ENCODE measurements at places on chromosomes 5 and 9. TPM values are rescaled to one million over a fixed set of nuclear protein-coding genes. Genes with fewer than 3 reads are reported as not detected.

GRCh38 chr9:7988644-7989280 is 189.2 kb upstream of the DMAC1 start:
- no peak for DNase-seq

DNA sequence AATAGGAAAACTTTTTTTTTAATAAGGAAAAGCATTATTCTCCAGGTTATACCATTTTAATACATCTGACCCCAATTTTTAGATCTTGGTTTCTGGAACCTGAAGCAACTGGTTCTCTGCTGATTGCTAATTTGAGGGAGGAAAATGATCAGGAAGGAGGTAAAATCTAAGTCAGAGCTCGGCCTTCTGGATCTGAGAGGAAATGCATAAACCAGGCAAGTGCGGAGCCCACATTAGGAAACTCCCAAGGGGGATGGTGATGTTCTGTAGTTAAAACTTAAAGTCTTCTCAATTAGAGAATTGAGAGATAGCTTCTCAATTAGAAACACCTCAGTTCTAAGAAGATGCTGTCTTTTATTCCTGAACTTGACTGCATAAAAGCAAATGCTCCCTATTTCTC is 113.5 kb downstream of the TSSK1B start:
- DNase-seq = peak; percentile 32

DNA sequence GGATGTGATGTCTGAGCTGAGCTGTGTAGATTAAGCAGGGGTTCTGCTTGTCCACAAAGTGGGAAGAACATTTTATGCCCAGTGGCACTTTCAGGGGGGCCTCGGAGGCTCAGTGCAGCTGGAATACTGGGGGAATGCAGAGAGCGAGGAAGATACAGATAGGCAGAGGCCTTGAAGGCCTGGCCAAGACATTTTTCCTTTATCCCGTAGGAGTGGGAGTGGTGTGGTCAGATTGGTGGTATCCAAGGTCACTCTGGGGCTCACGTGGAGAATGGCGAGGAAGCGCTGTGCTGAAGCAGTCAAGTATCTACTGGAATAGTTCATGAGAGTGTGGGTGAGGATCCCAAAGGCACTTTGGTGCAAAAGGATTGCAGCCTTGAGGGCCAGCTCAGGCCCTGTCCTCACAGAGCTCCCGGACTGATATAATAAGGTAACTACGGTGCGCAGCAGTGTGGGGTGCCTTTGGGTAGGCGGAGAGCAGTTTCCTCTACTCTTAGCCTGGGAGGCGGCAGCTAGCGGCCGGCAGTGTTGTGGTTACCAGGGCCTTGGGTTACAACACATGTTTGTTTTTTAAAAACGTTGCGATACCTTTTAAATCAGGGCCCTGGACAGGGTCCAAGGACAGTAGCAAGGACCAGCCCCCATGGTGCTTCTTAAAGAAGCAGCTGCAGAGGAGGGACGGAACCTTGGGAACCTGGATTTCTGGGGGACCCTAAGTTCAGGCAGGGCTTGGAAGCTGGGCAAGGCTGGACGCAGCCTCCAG is 10.8 kb upstream of the CCDC69 start:
- DNase-seq = peak; percentile 33

GRCh38 chr9:70421272-70422180 is 7.1 kb upstream of the KLF9 start:
- peak; percentile 58 for DNase-seq

- no peak for DNase-seq
Observed at GRCh38 chr5:107518616-107519015, 152.1 kb downstream of the EFNA5 start.

- no peak for DNase-seq
Observed at GRCh38 chr5:76565009-76565408, 58.2 kb downstream of the F2RL2 start.

DNA sequence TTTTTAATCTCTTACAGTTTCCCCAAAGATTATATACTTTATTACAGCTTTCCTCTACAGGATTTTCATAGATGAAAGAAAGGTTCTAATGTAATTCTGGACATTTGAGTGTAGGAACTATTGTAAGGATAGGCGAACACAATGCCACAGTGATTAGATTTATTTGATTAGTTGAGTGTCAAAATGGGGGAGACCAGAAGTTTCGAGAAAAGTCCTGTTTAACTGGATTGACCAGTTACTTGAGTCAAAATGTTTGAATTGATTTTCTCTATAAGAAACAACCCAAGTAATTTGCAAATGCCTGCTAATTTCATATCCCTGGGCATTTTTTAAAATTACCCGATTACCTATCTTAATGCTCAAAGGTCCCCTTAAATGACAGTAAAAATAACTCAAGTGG is 50.6 kb downstream of the SMARCA2 start:
- DNase-seq = no peak

DNA sequence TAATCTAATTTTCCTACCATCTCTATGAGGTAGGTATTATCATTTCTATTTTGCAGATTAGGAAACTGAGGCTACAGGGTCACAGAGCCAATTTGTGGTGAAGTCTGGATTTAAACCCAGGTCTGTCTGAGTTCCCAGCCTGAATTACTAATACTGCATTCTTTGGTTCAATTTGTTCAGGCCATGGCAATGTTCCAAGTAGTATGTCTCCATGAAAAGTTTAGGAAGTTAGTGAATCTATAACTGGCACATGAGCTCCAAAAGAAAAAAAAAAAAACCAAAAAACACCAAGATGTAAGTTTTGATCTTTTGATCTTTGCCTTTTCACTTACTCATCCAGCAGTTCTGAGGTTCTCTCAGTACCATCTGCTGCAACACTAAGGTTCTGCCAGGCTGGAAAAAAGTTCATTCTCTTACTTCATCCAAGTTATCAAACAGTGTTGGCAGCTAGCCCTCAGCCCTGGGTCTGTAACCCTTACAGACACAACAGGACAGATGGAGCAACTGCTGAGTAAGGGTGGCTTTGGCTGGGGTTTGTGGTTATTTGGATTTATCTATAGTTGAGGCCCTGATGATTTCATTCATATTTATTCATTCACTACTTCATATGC is 4.4 kb upstream of the TMEM268 start:
- peak; percentile 92 for DNase-seq

DNA sequence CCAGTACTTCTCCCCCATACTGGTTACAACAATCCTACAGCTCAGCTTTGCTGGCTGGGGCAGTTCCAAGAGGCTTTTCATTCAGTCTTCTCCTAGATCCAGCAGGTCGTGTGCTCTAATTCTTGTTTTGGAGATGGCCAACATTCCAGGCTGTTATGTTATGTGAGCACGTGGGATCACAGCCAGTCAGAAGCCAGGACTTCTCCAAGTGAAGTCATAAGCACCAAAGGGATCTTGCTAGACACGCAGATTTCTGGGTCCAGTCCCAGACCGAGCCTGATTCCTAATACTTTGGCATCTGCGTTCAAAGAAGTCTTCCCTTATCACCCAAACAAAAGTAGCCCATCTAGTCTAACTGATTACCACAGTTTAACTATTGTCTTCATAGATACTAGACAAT is 1.4 kb upstream of the LARP1 start:
- DNase-seq = peak; percentile 99

DNA sequence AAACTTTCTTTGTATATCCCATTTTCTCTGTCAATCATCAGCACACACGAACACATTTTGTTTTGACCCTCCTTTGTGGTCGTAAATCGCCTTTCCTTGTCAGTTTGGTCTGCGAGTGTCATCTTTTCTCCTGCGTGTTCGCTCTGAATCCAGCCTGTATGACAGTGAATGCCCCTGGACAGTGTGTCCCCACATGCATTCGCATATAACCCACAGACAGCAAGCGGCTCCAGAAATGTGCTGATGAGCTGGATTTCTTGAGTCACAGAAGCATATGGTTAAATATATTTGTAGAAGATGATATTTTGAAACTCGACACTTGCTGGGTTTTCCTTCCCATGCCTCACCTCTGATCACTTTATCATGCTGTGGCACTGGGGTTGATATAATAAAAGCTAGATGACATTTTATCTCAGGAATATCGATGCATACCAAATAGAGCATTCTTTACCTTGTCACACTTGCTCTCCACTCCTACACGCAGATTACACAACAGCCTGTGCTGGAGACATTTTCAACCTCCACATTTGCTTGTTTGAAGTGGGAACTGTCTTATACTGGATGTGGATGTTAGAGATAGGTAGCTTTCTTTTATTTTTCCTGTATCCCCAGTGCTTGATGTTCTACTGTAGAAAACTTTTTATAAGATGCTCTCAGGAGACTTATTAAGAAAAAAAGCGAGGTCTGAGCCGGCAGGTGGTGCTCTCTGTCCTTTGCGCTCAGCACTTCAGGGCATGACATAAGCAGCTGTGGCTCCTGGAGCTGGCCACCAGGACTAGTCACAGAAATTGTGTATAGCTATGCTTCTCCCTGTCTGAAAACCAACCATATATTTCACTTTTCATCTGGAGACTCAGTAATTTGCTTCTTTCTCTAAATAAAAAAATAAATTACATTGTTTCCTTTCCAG is 215.1 kb downstream of the SH3GL2 start:
- DNase-seq = peak; percentile 6

- peak; percentile 7 for DNase-seq
Observed at GRCh38 chr5:57113481-57113880, 60.4 kb upstream of the GPBP1 start.

DNA sequence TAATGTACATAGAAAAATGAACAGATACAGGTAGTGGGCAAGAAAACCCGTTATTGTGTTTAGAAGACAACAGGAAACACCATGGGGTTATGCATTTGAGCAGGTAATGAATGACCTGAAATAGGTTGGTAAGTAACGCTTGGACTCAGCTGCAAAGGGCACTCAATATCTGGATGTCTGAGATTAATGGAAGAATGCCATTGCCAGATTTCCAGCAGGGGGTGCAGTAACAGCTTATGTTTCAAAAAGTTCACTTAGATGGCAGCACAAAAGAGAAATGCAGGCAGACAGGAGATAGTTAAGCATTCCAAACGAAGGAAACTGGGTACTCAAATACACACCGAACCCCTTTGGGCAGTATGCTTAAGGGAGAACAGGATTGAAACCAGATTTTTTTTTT is 285.5 kb upstream of the VLDLR start:
- DNase-seq = peak; percentile 22

GRCh38 chr5:174794931-174795672 is 70.7 kb downstream of the MSX2 start:
- no peak for DNase-seq

DNA sequence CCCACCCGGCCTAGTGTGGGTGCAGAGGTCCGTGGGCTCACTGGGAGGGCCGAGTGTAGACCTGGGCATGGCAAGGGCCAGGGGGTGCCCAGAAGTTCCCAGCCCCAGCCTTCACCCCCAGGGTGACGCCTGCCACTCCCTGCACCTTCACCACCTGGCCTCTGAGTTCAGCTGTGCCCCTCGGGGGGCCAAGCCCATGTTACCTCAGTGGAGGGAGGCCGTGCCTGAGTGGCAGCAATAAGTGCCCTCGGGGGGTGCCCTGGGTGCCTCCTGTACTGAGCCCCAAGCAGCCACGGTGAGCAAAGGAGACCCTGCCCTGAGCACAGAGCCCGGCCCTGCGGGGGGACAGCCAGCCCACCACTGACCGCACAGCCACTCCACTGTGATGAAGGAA is 10.3 kb upstream of the FCN2 start:
- no peak for DNase-seq

- no peak for DNase-seq
Observed at GRCh38 chr9:109242014-109242413, 75.0 kb upstream of the FRRS1L start.

DNA sequence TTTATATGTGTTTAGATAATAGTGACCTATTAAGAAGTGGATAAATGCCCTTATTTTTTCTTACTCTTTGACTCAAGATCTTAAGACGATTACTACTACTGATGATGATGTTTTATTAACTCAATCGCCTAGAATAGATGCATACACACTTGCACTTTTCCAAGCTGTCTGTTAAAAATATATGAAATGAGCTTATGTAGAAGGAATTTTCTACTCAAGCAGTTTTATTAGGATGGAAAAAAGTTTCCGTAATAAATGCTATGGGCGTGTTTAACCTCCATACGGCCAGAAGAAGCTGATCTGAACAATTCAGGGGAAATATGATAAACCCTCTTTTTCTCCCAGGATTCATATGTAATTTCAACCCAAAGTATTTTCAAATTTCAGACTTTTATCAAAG is 455.7 kb upstream of the MPDZ start:
- no peak for DNase-seq

- DNase-seq = no peak
Observed at GRCh38 chr9:81320909-81321482, 368.4 kb downstream of the TLE1 start.

DNA sequence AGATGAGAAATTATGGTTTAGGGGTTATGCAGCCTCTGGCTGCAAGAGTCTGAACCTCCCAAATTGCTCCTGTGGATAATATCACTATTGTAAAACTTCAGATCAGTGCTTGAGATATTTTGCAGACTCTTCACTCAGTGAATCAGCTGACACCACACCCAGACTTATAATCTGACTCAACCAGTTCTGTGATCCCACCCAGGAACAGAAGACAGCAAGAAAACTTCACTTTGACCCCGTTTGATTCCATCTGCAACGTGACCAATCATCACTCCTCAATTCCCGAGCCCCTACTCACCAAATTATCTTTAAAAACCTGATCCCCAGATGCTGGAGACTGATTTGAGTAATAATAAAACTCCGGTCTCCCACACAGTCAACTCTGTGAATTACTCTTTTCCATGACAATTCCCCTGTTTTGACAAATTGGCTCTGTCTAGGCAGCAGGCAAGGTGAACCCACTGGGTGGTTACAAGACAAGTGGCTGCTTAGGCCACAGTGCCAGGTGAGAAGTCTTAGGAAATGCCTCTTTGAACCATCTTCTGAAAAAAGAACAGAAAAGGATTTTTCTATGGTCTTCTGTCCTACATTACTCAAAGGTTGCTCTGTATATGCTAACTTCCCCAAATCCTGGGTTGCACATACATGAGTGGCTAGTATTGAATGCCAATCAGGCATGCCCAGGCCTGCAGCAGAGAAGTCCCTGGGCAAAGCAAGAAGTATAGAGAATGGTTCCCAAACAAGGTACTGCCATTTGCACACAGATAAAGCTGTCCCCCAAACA is 588.0 kb downstream of the PRELID2 start:
- DNase-seq = peak; percentile 54

GRCh38 chr5:150787656-150788055 is 9.1 kb downstream of the SMIM3 start:
- peak; percentile 50 for DNase-seq

GRCh38 chr5:180332051-180332517 is 21.1 kb downstream of the GFPT2 start:
- peak; percentile 71 for DNase-seq

DNA sequence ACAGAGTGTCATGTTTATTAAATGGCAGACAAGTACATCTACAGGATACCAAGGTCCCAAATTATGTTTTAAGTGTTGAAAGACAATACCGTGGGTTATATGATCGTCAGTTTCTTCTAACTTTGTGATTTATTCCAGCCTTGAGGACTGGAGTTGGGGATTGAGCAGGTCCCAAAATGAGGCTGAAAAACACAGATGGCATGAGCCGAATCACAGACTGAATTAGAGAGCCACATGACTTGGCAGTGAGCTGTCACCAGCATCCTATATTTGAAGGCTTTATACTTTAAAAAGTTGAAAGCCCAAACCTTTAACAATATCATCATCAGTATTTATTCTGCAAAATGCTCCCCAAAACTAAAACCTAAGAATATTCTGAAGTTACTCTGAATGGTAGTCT is 79.4 kb downstream of the ADAMTS16 start:
- no peak for DNase-seq

SPINK4 gene
- total RNA-seq = not detected

FOXD4 gene
- total RNA-seq = 0.27 TPM

NR2F1-AS1 gene
- 11.8 TPM for total RNA-seq

PHYHD1 gene
- total RNA-seq = 13.1 TPM

CATSPER3 gene
- total RNA-seq = 0.09 TPM

NUTM2F gene
- total RNA-seq = not detected

TIGD6 gene
- total RNA-seq = 5.7 TPM

TMED7 gene
- total RNA-seq = 181 TPM

FBXO4 gene
- 10.5 TPM for total RNA-seq

HSD17B4 gene
- total RNA-seq = 122 TPM

SNAPC4 gene
- 17.7 TPM for total RNA-seq
